CD4-positive, alpha-beta T cell treated with Interleukin-2 at 100 ng/mL for 4 hours (primary cell): ENCODE measurements at places on chromosomes 1 and 21.
A peak's percentile ranks its signal among the peaks of the same experiment; 100 is the strongest.

DNA sequence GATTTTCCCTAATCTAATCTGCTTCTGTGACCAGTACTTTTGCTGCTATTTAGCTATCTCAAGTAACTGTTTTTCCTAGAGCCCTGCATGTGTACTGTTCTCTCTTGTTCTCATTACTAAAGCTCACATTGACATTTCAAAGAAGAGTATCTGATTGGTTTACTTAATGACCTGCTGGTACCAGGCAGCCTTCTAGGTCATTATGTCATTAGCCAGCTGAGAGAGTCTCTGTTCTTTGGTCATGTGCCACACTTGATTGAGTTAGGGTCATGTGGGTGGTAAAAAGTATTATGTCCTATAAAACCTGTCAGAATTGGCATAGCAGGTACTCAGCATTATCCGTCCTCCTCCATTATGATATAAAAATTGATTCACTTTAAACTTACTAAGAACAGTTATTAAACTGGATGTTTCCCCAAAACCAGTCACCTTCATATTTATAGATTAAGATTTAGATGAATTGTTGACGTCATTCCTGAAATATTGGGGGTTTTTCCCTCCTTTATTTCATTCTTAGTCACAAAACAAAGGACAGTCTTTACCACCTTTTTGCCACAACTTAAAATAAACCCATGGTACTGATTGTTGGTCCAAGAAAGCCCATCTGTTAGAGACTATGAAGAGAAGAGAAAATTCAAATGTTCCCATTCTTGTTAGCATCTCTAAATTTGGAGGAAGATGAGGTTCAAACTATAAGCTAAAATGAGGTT lies 22.2 kb downstream of the FNDC5 start:
- DNase-seq, result no peak

DNA sequence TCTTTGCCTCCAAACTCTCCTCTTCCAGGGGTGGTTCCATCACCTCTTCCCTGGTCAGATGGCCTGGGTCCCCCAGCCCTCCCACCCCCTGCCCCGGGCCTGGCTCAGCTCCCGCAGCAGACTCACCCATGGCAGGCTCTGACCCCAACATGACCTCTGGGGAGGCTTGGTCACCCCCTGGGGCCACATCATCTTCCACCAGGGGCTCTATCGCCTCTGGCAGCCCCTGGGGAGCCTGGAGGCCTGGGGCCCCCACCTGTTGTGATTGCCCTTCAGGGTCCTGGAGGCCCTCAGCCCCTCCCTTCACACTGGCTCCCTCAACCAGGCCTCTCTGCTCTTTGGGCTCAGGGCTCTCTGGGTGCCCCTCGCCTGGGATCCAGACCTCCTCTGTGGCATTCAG lies 6.4 kb downstream of the NES start:
- DNase-seq, result no peak

DNA sequence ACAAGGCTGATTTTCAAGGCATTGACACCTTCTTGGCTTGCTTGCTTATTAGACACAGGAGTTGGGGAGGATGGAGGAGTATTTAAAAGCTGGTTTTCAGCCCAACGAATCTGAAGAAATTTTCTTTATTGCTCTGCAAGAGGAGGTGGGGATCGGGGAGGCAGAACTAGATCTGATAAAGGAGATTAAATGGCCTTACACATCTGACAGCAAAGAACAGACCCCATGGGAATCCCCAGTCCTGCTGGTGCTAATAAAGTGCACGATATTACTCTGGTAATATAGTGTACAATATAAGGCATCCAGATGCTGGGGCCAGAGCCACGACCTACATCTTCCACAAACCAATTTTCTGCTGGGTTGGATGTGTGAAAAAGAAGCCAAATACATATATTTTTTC lies 323.0 kb downstream of the OMA1 start:
- DNase-seq, result no peak

DNA sequence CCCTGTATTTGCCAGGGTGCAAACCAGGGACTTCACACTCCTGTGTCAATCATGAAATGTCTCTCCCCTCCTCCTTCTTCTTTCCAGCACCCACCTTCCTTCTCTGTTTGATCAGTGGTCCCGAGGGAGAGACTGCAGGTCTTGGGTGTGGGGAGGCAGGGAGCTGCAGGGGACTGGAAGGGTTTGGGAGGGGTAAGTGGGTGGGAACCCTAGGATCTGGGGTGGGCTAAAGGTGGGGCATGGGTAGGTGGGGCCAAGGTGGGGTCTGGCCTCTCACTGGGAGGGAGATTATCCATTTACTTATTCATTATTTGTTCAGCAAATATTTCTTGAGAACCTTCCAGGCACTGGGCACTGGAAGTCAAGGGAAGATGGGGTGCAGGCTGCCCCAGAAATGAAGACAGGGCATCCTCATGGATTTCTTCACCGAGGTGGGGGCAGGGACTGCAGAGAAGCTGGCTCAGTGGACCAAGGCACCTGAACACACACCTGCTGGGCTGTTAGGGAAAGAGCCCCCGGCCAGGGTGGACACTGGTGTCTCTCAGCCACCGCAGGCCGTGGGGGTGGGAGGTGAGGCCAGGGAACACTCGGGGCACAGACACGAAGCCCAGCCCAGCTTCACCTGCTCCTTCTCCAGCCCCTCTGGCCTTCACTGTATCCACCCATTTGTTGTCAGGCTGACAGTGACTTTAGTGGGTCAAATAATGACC lies 193.9 kb upstream of the C1orf174 start:
- no peak for DNase-seq

DNA sequence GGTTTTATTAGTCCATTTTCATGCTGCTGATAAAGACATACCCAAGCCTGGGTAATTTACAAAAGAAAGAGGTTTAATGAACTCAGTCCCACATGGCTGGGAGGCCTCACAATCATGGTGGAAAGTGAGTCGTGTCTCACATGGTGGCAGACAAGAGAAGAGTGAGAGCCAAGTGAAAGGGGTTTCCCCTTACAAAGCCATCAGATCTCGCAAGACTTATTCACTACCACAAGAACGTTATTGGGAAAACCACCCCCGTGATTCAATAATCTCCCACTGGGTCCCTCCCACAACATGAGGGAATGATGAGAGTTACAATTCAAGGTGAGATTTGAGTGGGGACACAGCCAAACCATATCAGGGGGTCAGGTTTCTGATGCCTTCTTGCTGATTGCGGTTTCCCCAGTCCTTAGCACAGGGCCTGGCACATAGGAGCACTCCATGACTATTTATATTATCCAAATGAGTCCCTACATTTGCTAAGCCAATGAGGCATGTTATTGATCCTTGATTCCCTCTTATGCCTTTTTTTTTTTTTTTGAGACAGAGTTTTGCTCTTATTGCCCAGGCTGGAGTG lies 35.3 kb upstream of the PAXBP1 start:
- no peak for DNase-seq

GRCh38 chr21:15872236-15872635 lies 142.5 kb downstream of the USP25 start:
- DNase-seq, result no peak

DNA sequence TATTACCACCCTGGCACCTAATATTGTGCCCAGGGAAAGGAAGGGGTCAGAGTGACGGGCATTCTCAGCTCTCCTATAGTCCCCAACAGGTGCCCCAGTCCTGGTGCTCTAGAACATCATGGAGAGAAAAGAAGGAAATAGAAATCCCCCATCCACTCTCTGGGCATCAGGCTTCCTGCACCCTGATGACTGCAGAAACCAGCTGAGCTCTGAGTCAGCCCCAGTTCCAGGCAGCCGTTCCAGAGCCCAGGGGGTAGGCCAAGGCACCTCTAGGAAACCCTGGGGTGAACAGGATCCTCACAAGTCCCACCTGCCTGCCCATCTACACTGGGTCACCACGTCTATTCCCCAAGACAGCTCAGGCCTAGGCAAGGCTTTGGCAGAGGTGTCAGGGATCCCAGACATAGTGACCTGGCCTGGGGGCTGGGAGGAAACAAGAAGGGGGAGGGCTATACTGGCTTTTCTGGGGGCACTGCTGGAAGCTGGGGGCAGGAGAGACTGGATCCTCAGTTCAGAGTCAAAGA lies 709 bp downstream of the NECTIN4 start:
- DNase-seq, result no peak

DNA sequence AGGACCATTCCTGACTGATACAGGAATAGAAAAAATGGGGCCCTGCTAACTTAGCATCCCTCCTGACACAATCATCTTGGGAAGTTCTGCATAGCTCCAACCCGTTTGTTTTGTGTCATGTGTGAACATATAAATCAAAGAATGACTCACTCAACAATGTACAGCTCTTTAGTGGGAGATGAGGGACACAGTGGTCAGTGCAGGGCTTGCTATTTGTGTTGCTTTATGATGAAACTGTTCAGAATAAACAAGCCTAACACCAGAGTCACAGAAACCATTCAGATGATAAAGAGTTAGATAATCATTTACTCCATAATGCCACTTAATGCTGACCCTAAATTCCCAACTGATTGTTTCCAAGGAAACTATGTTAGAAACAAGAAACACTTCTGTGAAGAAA lies 154.2 kb upstream of the ZNHIT6 start:
- DNase-seq, result no peak

DNA sequence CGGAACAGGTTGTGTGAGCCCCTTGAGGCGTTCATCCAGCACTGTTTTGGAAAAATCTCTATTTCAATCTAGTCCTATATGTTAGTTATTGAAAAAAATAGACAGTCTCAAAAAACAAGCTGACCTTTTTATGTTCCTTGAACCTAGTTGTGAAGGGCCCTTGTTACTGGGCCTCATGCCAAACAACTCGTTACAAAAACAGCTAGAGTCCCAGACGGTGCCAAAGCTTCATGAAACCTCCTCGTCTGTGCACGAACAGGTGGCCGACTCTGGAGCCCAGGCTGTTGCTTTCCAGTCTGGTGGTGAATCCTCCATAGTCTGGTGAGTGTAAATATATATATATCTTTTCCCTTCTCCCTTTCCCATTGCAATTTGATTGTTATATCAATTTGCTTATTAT lies at the start of gene CHIA:
Gene CHIA, plus strand, starts transcription at position 222 of the 400 bp plus-strand sequence. CDS start 19,617 bp downstream, outside the sequence.
- DNase-seq, result no peak

DNA sequence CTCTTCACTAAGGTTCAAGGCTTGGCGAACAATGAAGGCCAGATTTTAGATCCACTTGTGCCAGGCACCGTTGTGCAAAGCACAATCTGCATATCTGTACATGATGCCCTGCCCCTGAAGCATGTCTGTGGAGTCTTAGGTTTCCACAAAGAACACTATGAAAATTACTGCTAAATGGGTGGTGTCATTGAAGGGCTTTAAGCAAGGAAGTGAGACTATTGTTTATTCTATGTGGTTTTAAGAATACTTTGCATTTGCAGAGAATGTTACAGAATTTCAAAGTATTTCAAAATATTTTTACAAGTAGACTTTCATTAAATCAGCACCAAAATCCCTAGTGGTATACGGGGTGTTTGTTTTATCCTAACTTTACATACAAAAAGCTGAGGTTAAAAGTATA lies 8.8 kb downstream of the TSEN15 start:
- no peak for DNase-seq

DNA sequence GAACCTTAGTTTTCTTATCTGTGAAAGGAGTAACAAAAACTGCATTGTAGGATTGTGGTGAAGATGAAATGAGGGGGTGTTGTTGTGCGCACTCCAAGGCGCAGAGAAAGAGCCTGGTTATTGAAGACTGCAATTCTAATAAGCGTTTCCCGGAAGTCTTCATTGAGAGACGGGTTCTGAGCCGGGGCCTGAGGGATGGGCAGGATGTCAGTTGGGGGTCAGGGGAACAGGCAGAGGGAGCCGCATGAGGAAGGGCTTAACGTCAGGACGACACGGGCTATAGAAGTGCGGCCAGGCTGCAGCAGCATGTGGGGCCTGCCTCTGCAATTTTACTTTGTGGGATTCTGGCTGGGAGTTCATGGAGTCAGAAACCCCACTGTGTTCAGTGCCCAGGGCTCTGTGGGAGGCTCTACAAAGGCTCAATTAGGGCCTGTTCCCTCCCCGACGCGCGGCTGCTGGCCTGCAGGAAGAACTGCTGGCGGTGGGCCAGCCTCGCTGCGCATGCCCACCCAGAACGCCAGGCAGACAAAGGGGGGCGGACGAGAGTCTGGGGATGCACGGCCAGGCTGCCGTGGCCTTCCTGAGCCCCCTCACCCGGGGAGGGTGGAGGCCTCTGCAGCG lies 20.7 kb downstream of the TRIM62 start:
- no peak for DNase-seq

- DNase-seq, result no peak
These were observed 24.7 kb downstream of the LYST start for GRCh38 chr1:235841938-235842545.

DNA sequence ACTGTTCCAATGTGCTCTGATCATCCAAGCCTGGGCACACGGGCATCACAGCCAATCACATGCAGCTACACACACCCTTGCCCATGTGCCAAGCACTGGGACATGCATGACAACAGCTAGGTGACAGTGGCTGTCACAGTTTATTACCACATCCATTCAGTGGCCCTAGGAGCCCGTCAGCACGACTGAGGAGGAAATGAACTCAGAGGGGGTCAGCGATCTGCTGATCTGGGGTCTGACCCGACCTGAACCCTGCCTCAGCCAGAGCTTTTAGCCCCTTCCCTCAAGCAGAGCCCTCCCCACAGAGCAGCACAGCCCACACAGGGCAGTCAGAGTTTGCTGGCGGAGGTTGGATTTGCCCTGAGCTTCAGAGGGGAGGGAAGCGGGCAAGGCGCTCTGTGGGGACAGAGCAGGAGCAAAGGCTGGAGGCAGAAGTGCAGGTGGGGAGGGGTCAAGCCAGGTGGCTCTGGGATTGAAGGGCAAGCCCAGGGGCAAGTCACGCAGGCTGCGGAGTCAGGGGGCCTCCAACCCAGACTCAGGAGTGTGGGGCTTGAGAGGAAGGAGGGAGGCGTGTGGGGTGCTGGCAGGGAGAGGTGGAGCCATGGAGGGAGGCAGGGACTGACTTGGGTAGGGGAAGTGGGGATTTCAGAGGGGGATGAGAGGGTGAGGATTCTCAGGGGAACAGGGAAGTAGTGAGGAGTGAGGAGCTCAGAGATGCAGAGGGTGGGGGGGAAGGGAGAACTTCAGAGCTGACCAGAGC lies 10.4 kb downstream of the SH3BGRL3 start:
- DNase-seq, result peak; percentile 39

GRCh38 chr1:28640766-28641165 lies 2.1 kb downstream of the TAF12 start:
- peak; percentile 48 for DNase-seq

DNA sequence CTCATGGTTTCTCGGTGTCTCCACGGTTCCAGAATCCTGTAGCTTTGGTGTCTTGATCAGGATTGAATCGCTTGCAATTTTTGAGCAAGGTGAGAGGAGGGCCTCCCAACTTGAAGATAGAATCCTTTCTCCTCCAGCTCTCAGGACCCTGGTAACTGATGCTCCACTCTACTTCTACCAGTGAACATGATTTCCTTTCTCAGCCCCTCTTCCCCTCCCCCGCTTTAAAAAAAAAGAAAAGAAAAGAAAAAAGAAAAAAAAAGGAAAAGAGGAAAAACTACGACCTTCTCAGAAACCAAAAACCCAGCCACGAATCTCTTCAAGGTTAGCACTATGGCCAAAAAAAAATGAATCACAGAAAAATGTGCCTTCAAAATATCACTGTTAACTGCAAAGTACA lies 1.2 kb downstream of the ARHGEF11 start:
- DNase-seq, result no peak

- DNase-seq, result no peak
These were observed 36.4 kb downstream of the CHML start for GRCh38 chr1:241603731-241604245.
